ENCODE measurements at places on chromosomes 11 and 22. TPM values are rescaled to one million over a fixed set of nuclear protein-coding genes. Genes with fewer than 3 reads are reported as not detected.

UBE4A gene
- 50.3 TPM for total RNA-seq

- DNase-seq, result no peak
Observed at GRCh38 chr11:132898676-132899075, 633.6 kb downstream of the OPCML start.

GRCh38 chr11:2143799-2144543, 4.8 kb upstream of the IGF2 start:
- DNase-seq, result no peak

DNA sequence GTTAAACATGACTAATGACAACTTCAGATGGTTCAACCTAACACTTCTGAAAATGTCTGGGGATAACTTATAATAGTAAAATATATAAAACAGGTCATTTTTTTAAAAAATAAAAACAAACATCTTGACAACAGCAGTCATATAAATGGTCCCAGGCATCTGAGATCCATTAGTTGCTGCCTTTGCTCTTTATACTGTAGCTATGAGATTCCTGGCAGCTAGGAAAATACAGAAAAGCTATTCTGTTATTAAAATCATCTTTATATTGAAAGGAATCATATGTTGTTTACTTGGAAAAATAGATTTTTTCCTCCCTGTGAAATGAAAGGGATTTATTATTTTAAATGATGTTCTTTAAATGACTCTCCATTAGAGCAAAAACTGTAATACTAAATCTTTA, 55.7 kb upstream of the DEUP1 start:
- no peak for DNase-seq

- no peak for DNase-seq
Observed at GRCh38 chr11:70301721-70302418, 31.4 kb downstream of the PPFIA1 start.

GRCh38 chr11:27254744-27255446, 108.1 kb downstream of the CCDC34 start:
- peak; percentile 7 for DNase-seq

DNA sequence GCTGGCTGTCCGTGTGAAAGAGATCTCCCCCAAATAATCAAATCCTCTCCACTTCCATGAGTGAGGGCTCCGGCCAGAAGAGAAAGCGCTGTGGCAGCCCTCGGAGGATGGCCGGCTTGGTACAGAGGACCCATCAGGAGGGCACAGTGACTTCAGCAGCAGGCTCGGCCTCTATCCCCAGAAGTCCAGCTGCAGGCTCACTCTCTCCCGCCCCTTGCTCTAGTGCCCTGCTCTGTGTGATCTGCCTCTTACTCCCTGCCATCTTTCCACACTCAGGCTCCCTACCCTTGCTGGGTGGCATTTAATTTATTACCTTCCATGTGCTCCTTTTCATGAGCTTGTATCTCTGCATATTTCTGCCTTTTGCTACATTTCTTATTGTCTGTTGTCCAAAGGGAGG, 129.7 kb downstream of the SPATA19 start:
- DNase-seq, result no peak

DNA sequence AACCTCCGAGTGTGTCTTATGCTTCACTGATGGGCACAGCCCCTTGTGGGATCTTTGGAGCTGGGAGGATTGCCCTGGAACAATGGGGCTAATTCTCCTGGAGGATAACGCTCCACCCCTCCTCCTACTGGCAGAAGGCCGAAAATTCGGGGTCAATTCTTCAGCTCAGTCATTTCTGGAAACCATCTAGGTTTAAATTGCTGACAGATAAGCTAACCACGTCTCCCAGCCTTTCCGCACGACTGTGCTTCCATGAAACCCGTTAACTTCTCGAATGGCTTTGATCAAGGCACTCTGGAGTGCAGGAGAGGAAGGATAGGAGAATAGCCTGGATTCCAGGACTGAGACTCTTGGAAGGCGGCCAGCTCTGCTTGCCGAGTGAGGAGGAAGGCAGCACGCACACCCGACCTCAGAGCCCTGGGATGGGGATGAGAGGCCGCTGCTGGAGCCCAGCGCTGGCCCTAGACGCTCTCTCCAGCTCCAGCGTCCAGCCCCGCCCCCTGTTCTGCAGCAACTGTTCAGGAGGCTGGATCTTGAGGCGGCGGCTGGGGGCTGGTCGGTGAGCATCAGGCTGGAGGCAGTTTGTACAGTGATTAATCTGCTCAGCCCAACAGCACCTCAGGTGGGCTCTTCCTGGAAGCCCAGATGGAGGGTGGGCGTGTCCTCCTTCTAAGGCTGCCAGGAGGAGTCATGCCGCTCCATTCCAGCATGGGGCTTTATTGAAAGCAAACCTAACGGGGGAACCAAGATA, 176.7 kb upstream of the NCAM1 start:
- DNase-seq, result peak; percentile 3

DNA sequence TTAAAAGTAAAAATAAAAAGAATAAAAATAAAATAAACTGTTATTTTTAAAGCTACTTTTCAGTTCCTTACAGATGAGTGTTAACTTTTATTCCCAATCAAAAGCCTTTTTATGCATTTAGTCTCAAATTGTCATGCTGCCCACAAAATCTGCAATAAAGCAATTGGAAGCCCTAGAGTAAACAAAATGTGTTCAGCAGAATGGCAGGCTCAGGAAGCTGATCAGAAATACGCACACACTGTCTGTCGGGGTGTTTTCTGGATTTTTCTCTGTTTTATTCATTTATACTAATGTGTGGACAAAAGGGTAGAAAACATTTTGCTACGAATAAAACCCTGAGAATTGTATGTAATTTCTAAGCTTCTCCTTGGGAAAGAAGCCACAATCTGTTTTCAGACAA, 162.8 kb downstream of the RCN1 start:
- no peak for DNase-seq

DNA sequence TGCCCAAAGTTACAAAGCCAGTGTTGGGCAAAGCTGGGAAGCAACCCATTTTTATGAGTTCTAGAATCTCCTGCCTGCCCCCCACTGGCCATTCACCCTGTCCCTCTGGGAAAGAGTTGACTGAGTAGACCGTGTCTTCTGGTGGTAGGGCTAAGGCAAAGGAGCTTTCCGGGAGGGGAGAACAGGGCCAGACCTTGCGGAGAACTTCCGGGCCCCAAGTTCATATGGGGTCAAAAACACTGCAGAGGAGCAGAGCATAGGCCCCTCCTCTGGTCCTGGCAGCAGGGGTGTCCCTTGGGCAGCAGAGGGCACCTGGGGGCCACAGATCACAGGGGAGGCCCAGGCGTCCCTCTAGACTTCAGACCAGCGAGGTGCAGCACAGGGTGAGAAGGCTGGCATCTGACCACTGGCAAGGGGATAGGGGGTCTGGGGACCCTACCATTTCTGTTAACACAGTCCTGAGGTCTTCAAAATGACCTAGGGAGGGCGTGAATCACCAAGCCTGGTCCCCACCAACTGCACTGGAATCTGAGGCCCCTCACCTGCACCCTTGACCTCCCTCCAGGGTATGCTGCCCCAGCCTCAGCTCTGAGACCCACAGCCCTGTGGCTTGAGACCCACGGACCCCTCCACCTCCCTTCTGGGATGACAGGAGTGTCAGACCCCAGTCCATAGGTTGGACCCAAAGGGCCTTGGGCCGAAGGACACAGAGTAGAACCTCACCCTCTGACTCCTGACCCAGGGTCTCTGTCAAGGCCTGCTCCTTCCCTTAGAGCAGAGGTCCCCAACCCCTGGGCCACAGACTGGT, 1.3 kb upstream of the ARAP1 start:
- DNase-seq, result no peak

DNA sequence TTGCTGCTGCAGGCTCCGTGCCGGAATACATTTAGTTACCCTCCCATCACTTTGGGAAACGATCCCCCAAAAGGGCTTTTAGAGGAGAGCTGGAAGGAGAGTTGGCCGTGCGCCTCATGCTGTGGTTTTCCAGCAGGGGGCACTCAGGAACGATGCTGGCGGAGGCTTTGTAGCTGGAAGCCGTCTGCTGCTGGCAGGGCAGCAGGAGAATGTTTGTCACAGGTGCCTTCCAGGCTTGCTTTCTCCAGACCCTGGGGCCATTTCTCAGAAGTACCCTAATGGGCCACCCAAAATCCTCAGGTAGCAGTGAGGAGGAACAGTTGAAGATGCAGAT, 30.0 kb upstream of the CABP7 start:
- DNase-seq, result peak; percentile 44

GRCh38 chr22:22802339-22802970, 85.2 kb upstream of the IGLL5 start:
- no peak for DNase-seq

DNA sequence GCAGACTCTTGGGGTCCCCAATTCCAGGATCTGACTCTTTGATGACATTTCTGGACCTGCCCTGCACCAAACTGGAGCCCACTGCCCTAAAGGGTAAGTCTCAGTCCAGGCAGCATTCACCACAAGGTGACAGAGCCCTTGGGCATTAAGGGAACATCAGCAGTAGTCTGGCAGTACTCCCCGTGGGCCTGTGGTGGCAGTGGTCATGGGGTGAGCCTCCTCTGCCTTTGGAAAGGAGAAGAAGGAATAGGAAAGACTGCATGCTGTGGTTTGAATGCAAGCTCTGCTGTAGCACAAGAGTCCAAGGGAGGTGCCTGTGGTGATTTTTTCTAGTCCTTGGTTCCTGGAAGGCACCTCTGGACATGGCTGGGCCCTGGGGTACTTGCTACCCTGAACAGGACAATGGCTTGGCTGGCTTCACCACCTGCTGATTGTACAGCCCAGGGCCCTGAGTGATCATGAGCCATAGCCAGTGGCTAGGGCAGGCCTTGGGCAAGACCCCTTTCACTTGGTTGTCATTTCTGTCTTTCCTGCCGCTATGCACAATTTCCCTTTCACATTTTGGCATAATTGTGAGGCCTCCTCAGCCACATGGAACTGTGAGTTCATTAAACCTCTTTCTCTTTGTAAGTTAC, 160.7 kb upstream of the GRIA4 start:
- no peak for DNase-seq

GRCh38 chr11:82823647-82824619, 76.3 kb downstream of the PRCP start:
- no peak for DNase-seq

DNA sequence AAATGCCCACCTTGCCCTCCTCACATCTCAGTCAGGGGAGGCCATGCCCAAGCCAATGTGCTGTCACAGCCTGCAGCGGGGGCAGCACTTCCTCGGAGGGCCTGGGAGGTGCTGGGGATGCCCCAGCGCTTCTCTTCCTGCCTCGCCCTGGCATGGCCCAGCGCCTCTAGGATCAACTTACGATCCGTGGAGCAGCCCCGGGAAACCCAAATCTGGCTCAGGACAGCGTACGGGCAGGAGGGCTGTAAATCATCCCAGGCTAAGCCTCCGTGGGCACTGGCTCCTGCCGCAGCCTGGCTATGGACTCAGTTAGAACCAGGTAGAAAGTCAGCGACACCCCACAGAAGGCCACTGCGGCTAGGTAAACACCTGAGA, 60.9 kb upstream of the EMID1 start:
- no peak for DNase-seq

DNA sequence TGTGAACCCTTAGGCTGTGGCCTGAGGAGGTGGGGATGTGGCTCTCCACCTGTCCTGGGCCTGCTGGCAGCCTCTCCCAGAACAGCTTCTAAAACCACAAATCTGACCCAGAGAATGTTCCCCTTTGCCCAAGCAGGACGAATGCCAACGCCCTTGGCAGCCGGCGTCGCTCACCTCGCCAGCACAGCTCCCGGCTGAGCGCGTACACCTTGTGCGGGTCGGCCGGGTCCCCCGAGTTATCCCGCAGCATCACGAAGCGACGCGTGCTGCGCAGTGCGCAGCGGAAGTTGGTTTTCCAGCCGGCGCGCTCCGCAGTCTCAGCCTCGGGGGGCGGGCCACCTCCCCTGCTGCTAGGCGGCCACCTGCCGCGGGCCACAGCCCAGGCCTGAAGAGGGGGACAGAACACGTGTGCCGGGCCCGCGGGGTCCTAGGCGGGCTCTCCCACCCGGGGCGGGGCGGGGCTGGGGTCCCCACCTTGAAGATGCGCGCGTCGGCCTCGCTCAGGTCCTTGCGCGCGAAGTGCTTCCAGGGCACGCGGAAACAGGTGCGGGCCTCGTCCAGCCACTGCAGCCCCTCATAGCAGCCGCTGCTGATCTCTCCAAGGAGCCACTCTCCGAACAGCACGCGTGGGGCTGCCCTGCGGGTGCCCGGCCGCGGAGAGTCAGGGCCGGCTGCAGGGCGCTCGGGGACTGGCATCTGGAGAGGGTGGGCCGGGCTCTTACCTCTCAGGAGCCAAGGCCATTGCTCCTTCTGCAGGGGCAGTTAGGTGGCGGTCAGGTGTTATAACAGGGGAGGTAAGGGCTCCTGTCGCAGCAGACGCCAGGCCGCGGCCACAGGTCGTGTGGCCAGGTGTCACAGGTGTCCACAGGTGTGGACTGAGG, 887 bp downstream of the IRF7 start:
- no peak for DNase-seq

All from fibroblast of villous mesenchyme (primary cell).